ENCODE measurements at places on chromosomes 13 and 19.
A peak's percentile ranks its signal among the peaks of the same experiment; 100 is the strongest.

DNA sequence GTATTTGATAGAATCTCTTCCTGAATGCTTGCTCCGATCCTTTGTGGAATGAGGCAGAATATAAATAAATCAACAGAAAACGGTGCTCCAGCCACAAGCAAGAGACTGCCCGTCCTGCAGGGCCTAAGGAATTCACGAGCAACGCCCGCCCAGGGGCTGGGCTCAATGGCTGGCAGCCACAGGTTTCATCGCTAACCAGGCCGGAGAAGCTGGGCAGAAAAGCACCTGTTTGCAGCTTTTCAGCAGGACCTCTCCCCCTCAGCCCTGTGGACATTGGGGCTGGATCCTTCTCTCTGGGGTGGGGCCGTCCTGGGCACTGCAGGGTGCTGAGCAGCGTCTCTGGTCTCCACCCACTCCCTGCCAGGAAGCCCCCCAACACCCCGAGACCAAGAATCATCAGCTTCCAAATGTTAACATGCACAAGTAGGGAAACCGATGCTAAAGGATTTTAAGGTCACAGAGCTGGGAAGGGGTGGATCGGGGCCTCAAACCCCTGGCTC lies 102.5 kb downstream of the GADD45B start:
- DNase-seq = no peak

DNA sequence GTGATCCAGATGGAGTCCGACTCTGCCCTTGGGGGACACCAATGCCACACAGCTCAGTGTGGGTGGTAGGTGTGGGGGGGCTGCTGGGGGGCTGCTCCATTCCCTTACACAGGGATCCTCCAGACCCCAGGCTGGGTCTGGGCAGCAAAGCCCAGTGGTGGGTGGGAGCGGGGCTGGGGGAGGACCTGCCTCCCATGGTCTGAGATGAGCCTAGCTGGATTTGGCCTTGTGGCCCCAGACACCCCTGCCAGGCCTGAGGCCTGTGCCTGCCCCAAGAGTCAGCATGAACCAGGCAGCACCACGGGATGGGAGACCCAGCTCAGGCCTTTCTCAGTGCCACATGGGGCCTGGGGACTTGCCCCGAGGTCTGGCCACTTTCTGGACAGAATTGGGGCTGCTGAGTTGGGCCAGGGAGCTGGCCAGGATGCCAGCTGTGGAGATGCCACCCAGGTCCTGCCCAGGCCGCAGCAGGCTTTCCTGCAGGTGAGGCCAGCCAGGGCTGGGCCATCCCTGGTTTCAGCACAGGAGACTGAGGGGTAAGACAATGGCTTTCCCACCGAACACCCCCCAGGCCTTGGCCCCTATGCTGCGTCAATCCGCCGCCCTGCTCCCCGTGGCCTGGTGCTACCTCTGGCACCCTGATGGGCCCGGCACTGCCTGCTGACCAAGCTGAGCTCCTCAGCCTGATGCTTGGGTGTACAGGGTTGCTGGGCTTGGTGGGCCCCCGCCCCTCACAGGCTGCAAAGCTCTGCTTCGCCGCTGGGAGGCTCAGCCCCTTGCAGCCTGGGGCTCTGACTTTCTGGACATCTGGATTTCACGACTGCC lies 24.2 kb downstream of the CEBPG start:
- no peak for DNase-seq

- DNase-seq = no peak
These were observed 7.2 kb downstream of the PPP1R37 start for GRCh38 chr19:45100201-45100600.

GRCh38 chr13:111855191-111855590 lies 211.8 kb upstream of the SOX1 start:
- no peak for DNase-seq

- peak; percentile 51 for DNase-seq
These were observed 5.1 kb upstream of the MKNK2 start for GRCh38 chr19:2055931-2056836.

DNA sequence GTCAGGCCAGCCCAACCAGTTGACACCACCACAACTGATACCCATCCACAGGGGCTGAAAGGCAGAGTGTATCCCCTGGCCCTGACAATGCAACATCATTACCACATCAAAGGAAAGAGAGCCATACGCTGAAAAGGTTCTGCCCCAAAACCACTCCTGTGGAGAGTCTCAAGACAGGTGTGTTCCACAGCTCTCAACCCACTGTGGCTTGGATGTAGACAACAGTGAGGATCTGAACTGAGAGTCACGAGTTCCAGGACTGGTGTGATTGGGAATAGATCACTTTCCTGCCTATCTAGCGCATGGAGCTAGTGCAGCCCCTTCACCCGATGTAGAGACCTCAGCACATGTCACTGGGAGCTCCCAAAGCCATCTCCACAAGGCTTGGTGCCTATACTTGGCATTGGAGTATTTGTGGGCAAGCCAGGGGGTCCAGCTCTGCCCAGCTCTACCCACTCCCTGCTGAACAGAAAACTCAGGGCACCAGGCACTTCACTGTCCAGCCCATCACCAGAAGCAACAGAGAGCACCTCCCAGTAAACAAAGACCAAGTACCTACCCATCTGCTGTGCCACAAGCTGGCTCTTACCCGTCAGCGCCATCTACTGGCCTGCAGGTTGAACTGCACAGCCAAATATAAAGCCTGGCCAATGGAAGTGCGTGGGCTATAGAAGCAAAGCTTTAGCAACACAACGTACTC lies 579.5 kb downstream of the UQCRFS1 start:
- peak; percentile 54 for DNase-seq

- DNase-seq = no peak
These were observed 172.3 kb upstream of the TSC22D1 start for GRCh38 chr13:44748439-44748838.

- DNase-seq = no peak
These were observed 13.7 kb downstream of the WBP4 start for GRCh38 chr13:41075034-41075433.

- DNase-seq = no peak
These were observed 36.4 kb downstream of the ZNF582 start for GRCh38 chr19:56356944-56357343.

DNA sequence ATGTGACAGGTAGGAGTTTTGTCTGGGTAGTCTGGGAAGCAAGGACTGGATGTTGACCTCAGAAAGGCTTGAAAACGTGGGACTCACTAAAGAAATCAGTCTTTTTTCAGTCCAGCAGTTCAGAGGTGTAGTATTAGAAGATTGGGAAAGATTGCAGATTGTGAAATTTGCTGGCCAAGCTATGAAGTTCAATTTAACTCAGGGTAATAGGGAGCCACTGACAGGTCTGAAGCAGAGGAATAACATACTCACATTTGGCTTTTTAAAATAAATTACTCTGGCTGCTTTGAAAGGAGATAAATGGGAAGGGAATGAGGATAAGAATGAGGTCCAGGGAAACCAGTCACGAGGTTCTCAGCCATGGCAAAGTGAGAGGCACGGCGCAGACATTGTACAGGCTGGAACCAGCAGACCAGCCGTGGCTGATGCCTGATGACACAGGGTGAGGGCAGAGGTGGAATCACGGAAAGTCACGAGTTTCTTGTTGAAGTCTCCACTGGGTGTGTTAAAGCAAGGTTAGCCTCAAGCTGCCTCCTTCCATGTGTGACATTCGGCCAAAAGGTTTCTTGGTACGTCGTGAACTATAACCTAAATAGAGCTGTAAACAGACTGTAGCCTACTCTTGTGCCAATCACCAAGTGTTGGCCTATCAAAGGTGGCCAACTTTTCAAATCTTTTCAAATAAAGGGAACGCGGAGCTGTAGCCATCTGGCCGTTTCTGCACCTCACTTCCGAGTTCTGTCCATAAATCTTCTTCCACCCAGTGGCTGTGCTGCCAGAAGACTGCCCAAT lies 377.6 kb downstream of the IRS2 start:
- no peak for DNase-seq

- peak; percentile 41 for DNase-seq
These were observed 8.6 kb upstream of the POMP start for GRCh38 chr13:28650284-28650683.

DNA sequence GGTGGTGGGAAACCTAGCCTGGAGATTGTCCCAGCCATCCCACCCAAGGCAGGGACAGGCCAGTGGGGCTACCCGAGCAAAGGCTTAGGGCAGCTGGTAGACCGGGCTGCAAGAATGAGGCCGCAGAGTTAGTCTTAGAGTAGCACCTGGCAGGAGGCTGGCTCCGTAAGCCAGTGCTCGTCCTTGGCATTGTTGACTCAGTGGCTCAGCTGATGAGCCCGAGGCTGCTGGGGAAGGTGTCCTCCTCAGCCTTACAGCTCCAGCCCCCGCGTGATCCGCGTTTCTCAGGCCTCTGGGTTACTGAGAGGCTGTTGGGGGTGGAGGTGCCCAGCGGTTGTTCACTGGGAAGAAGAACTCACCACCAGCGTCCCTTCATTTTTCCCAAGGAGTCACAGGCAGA lies 24.7 kb downstream of the PPP1R37 start:
- DNase-seq = no peak

Data from activated T-cell treated with anti-CD3 and anti-CD28 coated beads, Interleukin-2, amount 50 U/mL, for 48 hours (primary cell).